NCI-H1092 treated with DMSO at 0.1 percent for 48 hours (cell line): ENCODE measurements at places on chromosomes 5 and 9.

DNA sequence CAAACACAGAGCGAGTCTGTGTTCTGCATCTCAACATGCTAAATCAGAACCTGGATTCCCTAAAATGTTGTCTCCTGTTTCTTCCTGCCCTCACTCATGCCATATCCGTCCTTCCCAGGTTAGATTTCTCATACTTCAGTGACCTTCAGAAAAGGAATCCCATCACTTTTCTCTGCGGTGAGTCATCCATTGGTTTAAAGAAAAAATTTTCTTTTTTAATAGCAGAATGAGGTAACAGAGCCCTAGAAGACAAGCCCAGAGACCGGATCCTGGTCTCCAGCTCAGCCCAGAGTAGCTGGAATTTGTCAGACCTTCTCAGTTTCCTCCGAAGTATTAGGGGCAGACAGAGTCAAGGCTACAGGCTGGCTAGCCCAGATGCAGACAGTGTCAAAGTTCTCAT lies 143.2 kb upstream of the DMRT1 start:
- no peak for DNase-seq

DNA sequence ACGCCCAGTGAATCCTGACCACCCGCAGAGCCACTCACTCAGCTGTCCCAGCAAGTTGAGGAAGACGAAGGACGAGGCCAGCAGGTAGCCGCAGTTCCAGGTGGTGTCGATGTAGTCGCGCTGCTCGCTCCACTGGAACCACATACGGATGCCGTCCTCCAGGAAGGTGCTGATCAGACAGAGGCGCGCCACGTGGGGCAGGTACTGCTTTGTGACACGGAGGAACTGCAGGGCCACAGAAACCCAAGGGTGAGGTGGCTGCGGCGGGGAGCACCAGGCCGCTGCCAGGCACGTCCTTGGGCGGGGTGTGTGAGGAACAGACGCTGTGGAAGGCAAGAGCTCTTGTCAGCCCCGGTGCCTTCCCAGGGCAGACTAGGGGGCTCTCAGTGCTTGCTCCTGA lies 8.6 kb downstream of the SURF4 start:
- no peak for DNase-seq

- no peak for DNase-seq
Measured at GRCh38 chr5:134600600-134600999, 32.0 kb downstream of the SAR1B start.

DNA sequence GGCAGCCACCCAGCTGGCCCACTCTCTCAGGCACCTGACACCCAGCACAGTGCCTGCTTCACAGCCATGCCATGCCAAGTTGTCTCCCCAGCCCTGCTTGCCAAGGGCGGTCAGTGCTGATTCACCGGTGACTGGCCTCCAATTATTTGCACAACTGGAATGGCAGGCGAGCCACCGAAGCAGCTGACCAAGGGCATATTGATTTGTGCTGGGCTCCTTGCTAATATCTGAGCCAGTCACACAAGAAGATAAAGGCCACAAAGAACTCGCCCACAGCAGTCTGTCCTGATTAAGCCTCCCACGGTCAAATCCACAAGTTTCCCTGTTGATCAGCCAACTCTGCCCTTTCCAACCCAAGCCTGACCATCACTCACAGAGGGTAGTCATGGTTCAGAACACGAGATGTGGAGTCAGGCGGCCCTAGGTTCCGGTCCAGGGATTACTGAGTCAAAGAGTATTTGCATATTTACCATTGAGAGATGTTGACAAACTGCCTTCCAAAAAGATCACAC lies 6.4 kb upstream of the EEIG1 start:
- no peak for DNase-seq

DNA sequence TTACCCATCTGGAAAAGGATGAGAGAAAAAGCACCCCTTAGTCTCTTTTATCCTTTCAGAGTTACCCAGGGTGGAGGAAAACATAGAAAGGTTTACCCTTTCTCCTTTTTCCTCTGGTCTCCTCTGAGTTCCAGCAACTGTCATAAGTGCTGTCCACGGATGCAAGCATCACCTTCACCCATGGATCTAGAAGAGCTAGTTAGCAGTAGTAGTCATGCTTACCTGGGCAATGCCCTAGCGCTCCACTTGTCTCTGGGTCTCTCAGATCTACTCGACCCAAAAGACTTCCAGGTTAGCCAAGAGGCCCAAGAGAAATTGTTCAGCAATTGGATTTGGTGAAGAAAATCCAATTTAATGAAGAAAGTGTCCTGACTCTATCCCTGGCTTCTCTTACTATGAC lies 656.2 kb upstream of the PTPRD start:
- no peak for DNase-seq

DNA sequence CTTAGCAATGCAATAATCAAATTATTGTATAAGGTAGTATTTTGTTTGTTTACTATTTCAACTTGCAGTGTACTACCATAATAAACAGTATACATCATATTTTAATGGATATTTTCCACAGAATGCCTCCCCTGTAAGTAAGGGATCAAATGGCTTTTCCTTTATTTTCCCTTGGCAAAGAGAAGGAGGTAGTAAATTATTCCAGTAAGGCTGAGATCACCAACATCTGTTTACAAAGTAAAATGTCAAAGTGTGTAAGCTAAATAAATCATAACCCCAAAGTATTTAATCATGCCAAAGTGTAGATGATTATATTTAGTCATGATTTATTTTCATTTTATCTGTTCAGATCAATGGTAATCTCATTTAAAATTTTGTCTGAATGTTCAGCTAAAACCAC lies 537.6 kb downstream of the PRDM9 start:
- DNase-seq: no peak

GRCh38 chr9:109238655-109239054 lies 71.6 kb upstream of the FRRS1L start:
- DNase-seq: no peak

DNA sequence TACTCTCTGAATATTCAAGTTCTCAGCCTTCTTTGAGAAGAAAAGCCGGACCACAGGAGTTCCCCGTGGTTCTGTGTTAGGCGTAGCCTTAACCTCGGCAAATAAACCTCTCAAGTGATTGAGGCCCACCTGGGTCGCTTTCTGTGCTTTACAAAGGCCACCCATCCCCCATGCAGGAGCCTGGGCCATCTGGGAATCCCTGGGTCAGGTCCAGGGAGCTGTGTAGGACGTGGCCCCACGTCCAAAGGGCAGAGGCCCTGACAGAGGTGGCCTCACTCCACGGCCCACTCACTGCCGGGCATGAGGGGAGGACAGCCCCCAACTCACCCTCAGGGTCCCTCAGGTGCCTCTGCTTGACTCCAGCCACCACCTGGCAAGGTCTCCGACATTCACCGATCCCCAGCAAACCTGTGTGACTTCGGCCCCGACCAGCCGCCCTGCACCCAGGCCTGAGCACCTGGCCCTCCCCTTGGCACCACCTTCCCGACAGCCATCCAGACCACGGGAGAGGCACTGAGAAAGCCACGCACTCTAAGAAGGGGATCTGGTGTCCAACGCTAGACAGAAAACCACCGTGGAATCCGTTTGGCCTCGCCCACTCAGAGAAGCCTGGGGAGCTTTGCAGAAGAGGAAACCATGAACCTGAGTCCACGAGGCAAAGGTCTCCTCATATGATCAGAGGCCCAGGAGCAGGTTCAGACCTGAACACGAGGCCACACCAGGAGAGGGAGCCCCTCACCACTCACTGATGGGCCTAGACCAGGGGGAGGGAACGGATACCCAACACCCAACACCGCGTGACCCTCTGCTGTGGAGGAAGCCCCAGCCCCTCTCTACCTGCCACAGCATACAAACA lies 4.5 kb downstream of the SLC12A7 start:
- DNase-seq: no peak

GRCh38 chr9:92265154-92265553 lies 28.3 kb downstream of the IARS1 start:
- no peak for DNase-seq
